ENCODE measurements at places on chromosomes 3 and 15.

GRCh38 chr3:11438646-11439045 is 166.4 kb downstream of the ATG7 start:
- DNase-seq, result no peak

DNA sequence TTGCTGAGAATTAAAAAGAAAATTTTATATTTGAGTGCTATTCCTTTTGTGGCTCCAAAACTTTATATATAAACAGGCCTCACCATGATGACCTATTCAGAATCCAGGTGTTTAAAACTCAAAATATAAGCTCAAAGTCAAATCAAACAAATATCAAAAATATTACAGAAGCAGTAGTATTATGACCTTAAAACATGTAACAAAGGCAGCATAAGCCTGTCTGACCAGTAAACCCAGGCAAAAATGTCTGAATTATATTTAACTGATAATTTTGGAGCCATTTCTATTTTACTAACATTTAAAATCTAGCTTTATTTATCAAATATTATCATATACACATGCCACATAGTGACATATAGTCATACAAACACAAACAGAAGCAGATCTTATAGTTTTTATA is 6.4 kb upstream of the NOX5 start:
- no peak for DNase-seq

GRCh38 chr15:84643838-84644237 is 10.2 kb downstream of the WDR73 start:
- DNase-seq, result no peak

GRCh38 chr3:30355622-30356021 is 250.8 kb upstream of the TGFBR2 start:
- peak; percentile 41 for DNase-seq

DNA sequence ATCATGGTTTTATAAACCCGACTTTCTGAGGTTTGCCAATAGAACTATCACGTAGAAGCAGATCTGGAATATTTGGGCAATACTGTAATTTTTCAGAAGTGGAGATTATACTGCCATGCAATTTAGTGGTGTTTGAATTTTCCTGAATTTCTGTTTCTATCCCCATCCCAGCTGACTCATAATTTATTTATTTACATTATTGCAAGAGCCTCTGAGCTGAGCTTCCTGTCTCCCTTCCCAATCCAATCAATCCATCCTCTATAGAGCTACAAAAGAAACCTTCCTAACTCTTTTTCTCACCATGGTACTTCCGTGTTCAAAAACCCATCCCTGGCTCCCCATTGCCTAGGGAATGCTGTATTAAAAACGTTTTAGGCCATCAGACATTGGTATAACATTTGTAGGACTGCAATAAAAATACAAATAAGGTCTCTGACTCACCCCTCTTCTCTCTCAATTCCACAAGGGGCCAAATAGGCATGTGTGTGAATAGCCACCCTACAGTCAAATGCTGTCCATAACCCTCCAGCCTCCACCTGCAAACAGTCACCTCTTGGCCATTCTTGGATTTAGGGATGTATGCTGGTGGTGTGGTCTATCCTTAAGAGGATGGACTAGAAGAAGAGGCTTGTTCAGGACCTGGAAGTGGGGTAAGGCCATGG is 190.7 kb downstream of the CD47 start:
- no peak for DNase-seq

- no peak for DNase-seq
Measured at GRCh38 chr15:88394553-88395145, 72.5 kb downstream of the MRPL46 start.

DNA sequence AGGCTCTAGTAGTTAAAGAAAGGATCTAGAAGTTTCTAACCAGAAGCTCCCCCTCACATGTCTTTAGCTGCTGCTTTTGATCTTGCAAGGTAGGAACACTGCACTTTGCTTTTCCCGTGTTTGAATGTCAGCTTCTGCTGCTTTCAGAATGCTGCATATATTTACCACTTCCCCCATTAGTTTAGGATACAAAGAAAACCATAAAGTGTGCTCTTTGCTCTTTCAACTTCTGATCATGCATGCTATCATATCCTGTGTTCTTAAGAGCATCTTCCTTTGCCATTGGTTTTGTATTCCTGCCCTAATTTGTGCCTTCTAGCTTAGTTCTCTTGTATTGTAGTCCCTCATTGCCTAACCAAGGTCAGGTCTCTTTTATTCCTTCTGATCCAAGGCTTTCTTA is 43.3 kb downstream of the ZNF609 start:
- DNase-seq, result no peak

DNA sequence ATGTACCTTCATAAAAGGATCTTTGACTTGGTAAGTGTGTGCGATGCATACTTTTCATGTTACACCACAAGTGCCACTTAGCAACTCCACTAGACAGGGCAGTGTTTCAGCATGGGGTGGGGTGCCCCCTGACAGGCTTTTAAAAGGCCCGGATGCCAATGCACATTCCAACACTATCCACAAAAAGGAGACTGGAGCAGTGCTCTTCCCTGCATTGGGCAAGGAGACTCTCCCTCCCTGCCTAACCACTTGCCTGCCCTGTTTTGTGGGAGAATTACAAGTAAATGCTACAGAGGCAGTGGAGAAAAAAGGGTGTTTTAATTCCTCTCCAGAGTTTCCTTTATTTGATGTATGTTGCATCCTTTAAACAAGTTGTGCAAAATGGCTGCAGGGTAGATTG is 1.7 kb upstream of the RARB start:
- no peak for DNase-seq

Measured in Kasumi-1 (cell line).